ENCODE measurements at places on chromosomes 2 and 18. TPM values are rescaled to one million over a fixed set of nuclear protein-coding genes. Genes with fewer than 3 reads are reported as not detected.

SPIRE1 gene
- 42.9 TPM for total RNA-seq

WBP1 gene
- total RNA-seq: 40.0 TPM

C2orf15 gene
- total RNA-seq: not detected

- no peaks in the 10 kb centered on the region for H3K36me3 ChIP-seq
- no peak overlapping the region for H3K27ac ChIP-seq
- no peak overlapping the region for H3K4me3 ChIP-seq
- no peaks in the 10 kb centered on the region for H3K27me3 ChIP-seq
- no peak for DNase-seq
- peaks cover 7% of the 10 kb centered on the region for H3K4me1 ChIP-seq
Measured at GRCh38 chr2:101200676-101201075, 49.5 kb upstream of the TBC1D8 start.

DNA sequence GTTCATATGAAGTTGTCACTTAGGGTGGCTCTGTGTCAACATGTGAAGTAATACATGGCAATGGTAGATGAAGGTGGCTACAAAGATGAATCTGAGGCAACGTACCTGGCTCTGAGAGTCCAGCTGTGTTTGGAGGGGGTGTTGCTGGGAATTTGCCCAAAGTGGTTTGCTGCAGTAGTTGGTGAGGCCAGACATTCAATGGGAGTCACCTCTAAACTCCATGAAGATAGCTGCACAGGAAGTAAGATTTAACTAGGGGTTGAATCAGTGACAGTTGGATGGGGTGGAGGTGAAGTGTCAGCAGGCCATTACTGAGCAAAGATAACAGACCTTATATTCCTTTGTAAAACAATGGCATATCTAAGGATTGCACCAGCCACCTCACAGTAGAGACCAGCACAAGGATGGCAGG, 71.8 kb downstream of the NUP35 start:
- no peak for DNase-seq
- H3K27me3 ChIP-seq: no peaks in the 10 kb centered on the region
- H3K36me3 ChIP-seq: peaks cover under 1% of the 10 kb centered on the region
- no peaks in the 10 kb centered on the region for H3K4me1 ChIP-seq
- no peak overlapping the region for H3K4me3 ChIP-seq

GRCh38 chr2:9247177-9247576, 40.6 kb downstream of the ASAP2 start:
- H3K4me1 ChIP-seq: peaks cover 58% of the 10 kb centered on the region
- H3K27ac ChIP-seq: no peak overlapping the region
- no peaks in the 10 kb centered on the region for H3K36me3 ChIP-seq
- H3K4me3 ChIP-seq: no peak overlapping the region

SLC19A3 gene
- total RNA-seq: 0.97 TPM

- H3K4me3 ChIP-seq: no peak overlapping the region
- H3K4me1 ChIP-seq: peaks cover 14% of the 10 kb centered on the region
- H3K27me3 ChIP-seq: no peaks in the 10 kb centered on the region
- H3K27ac ChIP-seq: no peak overlapping the region
- DNase-seq: no peak
- no peaks in the 10 kb centered on the region for H3K36me3 ChIP-seq
Measured at GRCh38 chr2:8974016-8974415, 29.5 kb downstream of the MBOAT2 start.

DNA sequence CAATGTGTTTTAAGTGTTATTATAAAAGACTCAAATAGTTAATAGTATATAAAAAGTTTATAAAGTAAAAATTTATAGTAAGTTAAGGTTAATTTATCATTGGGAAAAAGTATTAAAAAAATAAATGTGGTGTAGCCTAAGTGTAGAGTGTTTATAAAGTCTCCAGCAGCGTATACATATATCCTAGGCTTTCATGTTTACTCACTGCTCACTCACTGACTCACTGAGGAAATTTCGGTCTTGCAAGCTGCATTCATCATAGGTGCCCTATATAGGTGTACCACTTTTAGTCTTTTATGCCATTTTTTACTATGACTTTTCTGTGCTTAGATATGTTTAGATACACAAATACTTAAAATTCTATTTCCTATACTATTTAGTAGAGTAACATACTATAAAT, 866.0 kb downstream of the CBLN2 start:
- no peak overlapping the region for H3K27ac ChIP-seq
- H3K4me3 ChIP-seq: no peak overlapping the region
- no peaks in the 10 kb centered on the region for H3K4me1 ChIP-seq
- no peaks in the 10 kb centered on the region for H3K27me3 ChIP-seq

DNA sequence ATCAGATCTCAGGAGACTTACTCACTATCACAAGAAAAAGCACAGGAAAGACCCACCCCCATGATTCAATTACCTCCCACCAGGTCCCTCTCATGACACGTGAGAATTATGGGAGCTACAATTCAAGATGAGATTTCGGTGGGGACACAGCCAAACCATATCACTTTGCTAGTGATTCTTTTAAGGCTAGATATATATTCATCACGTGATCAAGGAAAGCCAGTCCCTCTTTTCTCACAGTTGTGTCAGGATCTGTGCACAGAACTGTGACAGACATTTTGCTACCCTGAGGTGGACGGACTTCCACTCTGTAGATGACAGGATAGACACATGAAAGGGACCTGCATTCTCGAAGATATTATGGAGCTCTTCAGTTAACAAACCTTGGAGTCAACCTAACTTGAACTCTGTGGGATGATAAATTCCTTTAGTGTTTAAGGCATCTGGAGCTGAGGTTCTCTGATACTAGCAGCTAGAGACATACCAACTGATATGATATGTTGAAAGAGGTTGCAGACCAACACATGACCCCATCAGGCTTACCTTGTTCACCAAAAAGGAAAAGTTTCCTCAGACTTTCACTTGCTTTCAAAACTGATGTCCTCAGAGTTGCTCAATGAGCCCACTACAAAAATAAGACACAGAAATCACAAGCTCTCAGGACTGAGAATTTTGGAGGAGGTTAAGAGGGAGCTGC, 66.3 kb upstream of the SCG2 start:
- no peaks in the 10 kb centered on the region for H3K36me3 ChIP-seq
- no peak overlapping the region for H3K4me3 ChIP-seq
- H3K27me3 ChIP-seq: no peaks in the 10 kb centered on the region
- no peaks in the 10 kb centered on the region for H3K4me1 ChIP-seq
- DNase-seq: no peak
